ENCODE measurements at places on chromosomes 1 and 21.

GRCh38 chr1:56191369-56191768 is 388.0 kb downstream of the PLPP3 start:
- no peak for DNase-seq

GRCh38 chr1:244163861-244164510 is 112.9 kb downstream of the ZBTB18 start:
- DNase-seq: no peak

GRCh38 chr1:221089273-221089672 is 210.0 kb downstream of the HLX start:
- DNase-seq: no peak

- no peak for DNase-seq
Observed at GRCh38 chr1:106753066-106753465, 303.4 kb upstream of the PRMT6 start.

- DNase-seq: no peak
Observed at GRCh38 chr21:31900121-31900895, 27.5 kb downstream of the HUNK start.

GRCh38 chr1:199279872-199280645 is 641.2 kb downstream of the PTPRC start:
- DNase-seq: no peak

GRCh38 chr1:177922209-177922608 is 47.6 kb downstream of the SEC16B start:
- DNase-seq: no peak

DNA sequence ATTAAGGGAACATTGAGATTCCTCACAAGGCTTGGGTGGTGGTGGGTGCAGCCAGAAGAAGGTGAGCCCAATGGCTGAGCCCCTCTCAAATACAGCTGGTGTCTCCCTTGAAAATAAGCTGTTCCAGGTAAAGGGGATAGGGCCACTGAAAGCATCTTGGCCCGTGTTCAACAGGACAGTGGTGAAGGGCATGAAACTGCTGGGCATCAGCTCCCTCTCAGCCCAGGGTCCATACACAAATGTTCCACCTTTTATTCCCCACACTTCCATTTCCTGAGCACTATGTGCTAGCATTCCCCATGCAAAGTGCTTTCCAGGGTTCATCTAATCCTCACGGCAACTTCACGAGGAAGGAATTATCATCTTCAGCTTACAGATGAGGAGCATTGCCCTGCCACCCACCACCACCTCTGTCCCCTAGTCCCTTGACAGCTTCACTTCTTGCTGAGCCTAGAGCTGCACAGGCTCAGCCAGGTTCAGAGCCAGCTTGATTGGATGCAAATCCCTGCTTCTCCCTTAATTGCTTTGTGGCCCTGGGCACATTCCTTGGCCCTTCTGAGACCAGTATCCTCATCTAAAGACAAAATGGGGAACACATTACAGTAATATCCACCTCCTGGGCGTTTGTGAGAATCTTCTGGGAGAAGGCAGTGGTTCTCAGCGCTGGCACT is 9.6 kb downstream of the TAGLN2 start:
- DNase-seq: no peak

- peak; percentile 18 for DNase-seq
Observed at GRCh38 chr1:58047265-58047858, 499.2 kb downstream of the OMA1 start.

- DNase-seq: no peak
Observed at GRCh38 chr1:246169486-246169885, 337.6 kb downstream of the SMYD3 start.

DNA sequence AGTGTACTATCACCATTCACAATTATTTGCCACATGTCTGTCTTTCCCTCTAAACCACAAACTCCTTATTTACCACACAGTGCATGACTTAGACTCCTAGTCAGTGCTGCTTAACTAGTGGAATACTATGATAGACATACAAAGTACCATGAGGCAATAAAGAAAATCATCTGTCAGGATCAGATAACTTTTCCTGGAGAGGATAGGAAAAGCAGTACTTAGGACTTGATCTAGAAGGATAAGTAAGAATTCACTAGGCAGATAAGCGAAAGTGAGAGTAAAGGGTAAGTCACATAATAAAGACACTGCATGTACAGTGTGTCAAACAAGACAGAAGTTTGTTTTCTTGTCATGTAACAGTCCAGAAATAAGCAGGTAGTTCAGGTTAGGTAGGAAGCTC is 21.2 kb upstream of the TSPAN1 start:
- no peak for DNase-seq

DNA sequence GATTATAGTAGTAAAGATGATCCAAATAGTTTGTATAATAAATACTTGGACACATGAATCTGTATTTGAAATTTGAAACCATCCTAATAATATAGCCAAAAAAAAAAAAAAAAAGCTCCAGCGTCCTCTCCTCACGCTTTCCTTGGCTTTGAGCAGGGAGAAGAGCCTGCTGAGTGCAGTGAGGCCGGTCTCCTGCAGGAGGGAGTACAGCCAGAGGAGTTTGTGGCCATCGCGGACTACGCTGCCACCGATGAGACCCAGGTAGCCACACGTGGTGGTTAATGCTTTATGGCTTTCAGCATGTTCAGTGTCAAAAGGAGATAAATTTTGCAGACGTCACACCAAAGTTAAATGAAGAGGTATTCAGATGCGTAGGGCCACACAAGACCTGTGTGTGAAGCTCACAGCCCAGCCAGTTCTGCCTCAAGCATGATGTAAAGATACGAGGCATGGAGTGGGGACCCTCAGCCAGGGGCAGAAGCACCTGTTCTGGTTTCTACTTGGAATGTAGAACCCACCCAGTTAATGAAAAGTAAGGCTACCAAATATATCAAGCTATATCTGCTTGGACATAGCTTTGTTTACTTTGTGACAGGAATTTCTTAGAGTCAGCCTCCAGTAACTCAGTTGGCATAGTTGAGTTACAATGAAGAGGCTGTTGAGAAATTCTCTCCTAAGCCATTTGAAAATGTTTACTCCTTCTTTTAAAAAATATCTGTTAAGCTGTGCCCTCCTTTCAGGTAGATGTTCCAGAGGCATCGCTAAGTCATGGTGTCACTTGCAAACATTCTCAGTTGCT is 8.1 kb downstream of the PRMT2 start:
- no peak for DNase-seq

DNA sequence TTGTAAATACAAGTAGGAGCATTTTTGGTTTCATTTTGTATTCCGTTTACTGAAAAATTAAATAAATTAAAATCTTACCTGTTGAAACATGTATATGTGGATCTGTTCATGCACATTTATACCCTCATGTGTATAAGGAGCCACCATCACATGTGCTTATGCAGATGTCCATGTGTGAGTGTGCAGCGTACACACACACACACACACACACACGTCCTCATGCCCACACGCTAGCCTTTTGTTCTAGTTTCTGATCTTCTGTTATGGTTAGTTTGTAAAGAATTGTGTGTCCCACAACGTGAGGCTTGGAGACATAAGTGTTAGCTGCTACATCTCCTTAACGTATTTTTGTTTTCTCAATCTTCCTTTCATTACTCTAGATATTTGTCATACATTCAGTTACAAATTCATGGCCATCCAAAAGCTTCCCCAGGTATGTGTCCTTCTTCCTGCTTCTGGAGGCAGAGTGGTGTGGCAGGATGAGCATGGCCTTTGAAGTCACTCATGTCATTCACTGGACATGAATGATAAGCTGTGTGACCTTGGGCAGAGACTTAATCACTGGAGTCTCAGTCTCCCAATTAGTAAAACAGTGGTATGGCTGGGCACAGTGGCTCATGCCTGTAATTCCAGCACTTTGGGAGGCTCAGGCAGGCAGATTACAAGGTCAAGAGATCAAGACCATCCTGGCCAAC is 54.6 kb downstream of the TENT5C start:
- DNase-seq: no peak

GRCh38 chr1:33630686-33631085 is 158.2 kb downstream of the ZSCAN20 start:
- no peak for DNase-seq

DNA sequence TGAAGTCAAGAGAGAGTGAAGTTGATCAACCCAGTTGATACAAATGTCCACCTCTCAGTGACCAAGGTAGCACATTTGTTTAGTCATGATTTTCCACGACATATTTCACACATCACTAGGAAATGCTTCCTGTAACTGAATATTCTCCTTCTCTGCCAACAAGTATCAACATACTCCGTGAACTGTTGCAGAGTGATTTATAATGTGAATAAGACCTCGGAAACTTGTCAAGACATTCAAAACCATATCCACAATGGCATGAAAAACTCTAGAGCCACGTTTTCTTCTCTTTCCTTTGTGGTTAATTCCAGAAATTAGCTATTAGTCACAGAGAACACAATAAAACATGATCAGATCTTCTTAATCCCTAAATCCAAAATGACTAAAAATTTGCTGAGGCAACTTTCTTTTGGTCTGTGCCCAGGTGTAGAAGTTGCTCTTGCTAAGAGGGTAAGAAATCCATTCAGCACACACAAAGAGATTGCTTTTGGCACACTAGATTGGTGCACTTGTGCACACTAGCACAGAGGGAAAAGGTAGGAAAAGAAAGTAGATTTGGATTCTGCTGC is 244.3 kb upstream of the NRIP1 start:
- no peak for DNase-seq

DNA sequence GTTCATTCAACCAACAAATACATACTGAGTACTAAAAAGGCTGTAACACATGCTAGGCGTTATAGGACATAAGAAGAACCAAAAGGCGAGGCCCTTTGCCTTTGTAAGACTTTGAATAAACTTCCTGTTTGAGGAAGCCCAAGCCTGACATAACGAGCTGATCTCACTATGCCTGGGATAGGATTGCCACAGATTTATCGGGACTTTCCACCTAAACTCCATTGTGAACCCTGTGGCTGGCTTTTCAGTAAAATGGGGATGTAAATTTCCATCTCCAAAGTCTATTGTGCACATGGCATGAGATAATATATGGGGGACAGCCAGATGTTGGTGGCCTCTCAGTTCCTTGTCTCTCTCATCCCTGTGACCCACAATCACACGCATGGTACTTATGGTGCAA is 41.9 kb downstream of the LMO4 start:
- no peak for DNase-seq

DNA sequence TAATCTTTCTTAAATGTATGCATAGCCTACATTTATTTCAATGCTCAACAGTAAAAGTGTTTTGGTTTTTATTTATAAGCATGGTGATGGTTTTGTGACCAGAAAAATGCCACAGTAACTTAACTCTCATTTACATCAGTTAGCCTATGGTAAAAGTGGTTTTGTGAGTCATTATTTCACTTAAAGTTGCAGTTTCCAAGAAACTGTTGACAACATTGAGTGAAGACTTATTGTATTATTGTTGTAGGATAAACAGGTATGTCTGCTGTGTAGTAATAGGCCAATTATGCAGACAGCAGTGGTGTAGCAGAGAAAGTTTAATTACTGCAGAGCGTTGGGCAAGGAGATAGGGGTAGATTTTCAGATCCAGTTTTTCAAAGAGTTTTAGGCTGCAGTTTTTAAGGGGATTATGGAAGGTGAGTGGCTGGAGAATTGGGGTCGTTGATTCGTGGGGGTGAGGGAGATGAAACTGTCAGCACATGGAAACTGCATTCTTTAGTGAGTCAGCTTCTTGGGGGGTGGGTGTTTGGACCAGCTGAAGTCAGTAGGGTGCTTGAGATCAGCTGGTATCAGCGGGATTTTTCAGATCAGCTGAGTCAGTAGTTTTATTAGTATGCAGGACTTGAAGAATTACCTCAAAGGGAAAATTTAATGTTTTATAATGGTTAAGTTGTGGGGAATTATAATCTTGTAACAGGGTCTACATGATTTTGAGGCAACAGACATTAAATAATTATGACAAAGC is 168.7 kb upstream of the FMN2 start:
- no peak for DNase-seq

GRCh38 chr1:22275167-22275566 is 132.3 kb upstream of the WNT4 start:
- no peak for DNase-seq

DNA sequence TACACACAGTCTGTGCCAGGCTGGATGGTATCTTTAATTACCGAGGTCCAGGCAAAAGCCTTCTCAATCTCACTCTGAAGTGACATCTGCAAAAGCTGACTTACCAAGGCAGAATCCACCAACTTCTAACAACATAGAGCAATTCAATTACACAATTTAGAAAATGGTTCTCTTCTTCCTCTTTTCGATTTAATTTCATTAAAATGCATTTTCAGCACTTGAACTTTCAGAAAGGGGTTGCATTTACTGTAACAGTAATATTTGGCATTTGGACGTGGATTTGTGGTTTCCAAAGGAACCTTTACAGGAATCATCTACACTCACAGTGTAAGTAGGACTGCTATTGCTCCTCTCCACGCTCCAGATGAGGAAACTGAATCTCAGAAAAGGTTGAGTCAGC is 53.3 kb downstream of the ERO1B start:
- no peak for DNase-seq

DNA sequence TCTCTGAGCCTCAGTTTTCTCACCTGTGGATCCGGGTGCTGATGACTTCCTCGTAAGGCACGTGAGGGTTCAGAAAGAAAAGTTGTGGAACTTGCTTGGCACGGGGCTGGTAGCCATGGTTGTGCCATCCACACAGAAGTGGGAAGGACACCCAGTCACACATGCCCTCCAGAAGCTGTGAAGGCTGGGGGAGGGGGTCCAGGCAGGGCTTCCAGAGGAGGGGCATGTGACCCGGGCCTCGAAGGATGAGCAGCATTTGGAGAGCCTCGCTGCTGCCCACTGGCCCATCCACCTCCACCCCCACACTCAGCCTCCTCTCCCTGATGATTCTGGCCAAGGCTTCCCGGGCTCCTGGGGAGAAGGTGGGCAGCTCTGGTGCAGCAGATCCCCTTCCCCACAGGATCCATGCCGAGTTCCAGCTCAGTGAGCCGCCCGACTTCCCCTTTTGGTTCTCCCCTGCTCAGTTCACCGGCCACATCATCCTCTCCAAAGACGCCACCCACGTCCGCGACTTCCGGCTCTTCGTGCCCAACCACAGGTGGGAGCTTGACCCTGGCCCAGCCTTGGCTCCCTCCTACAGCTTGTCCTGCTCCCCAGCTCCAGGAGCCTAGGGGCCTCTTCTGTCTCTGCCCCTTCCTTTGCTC is 9.4 kb downstream of the SELENON start:
- no peak for DNase-seq

GRCh38 chr1:182617734-182618351 is 13.7 kb upstream of the RGS16 start:
- no peak for DNase-seq

GRCh38 chr1:113292603-113293255 is 97.6 kb upstream of the MAGI3 start:
- no peak for DNase-seq

GRCh38 chr1:29767088-29767685 is 530.9 kb downstream of the PTPRU start:
- no peak for DNase-seq

- no peak for DNase-seq
Observed at GRCh38 chr1:21537932-21538630, 28.9 kb downstream of the ALPL start.

- no peak for DNase-seq
Observed at GRCh38 chr1:18448889-18449288, 31.8 kb upstream of the KLHDC7A start.

Data from CD4-positive, alpha-beta T cell treated with Interleukin-21 for 1 hour (primary cell).